ENCODE measurements at places on chromosomes 2 and 18.

DNA sequence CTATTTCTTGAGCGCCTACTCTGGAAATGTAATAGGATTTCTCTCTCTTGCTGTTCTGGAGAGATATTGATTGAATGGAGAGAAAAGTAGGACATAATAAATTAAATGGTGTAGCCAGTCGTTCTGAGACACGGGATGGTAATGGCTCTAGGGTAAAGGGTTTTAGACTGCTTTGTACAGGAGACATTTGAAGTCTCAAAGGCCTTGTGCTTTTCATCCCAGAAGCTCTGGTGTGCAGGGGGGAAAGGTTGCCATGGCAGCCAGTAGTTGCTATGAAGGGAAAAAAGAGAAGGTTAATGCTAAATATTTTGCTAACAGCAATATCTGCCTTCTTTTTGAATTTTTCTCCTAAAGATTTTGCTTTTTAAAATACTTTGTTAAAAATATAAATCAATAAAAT is 359.3 kb downstream of the RIT2 start:
- no peak for DNase-seq

- DNase-seq: no peak
These were observed 32.5 kb upstream of the PUM2 start for GRCh38 chr2:20382965-20383810.

DNA sequence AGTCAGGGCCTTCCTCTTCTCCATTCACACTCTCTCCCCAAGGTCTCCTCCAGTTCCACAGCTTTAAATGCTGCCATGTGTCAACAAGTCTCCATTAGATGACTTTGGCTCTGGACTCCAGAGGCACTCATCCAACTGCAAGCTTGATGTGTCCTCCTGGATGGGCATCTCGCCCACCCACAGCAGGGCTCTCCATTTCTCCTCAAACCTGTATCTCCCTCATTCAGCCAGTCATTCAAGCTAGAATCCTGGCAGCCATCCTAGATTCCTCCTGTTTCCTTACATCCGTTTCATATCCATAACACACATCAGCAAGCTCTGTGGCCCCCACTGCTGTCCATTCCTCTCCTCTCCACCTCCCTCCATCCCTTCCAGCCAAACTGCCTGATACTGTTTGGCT is 88.4 kb upstream of the AFF3 start:
- no peak for DNase-seq

GRCh38 chr18:44679056-44679913 is 1.4 kb upstream of the SETBP1 start:
- DNase-seq: peak; percentile 88

GRCh38 chr2:13919981-13920382 is 712.5 kb upstream of the LRATD1 start:
- no peak for DNase-seq

GRCh38 chr2:70888923-70889715 is 46.6 kb upstream of the ATP6V1B1 start:
- DNase-seq: no peak

DNA sequence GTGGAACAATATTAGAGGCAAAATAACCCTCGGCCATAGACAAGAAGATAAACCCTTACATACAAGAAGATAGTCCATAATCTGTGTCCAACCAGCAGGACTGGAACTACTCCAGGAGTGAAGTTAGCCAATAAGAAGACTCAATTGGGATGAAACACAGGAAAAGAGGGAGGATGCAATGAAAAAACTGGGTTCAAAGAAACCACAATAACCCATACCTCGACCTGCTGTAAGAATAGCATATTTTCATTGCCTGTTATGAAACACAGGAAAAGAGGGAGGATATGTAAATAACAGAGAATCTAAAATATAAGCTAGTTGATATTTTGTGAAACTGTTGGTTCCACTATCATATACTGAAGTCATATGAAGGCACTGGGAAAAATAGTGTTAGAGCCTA is 87.1 kb upstream of the CSRNP3 start:
- no peak for DNase-seq

DNA sequence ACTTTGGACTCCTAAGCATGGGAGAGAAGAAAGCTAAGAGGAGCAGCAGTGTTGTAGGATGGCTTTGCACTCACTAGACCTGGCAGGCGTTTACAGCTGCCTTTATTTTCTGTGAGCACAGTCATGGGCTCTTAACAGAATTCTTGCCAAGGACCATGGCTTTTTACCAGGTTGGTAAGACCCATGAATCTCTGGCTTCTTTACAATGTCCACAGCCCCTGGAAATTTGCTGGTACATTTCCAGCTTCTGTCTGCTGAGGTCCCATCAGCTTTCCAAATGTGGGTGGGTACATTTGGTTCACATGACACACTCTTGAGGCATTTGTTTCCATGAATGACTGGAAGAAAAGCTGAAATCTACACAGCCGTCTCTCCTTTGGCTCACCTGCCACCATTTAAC is 162.7 kb downstream of the PPP1R1C start:
- no peak for DNase-seq

DNA sequence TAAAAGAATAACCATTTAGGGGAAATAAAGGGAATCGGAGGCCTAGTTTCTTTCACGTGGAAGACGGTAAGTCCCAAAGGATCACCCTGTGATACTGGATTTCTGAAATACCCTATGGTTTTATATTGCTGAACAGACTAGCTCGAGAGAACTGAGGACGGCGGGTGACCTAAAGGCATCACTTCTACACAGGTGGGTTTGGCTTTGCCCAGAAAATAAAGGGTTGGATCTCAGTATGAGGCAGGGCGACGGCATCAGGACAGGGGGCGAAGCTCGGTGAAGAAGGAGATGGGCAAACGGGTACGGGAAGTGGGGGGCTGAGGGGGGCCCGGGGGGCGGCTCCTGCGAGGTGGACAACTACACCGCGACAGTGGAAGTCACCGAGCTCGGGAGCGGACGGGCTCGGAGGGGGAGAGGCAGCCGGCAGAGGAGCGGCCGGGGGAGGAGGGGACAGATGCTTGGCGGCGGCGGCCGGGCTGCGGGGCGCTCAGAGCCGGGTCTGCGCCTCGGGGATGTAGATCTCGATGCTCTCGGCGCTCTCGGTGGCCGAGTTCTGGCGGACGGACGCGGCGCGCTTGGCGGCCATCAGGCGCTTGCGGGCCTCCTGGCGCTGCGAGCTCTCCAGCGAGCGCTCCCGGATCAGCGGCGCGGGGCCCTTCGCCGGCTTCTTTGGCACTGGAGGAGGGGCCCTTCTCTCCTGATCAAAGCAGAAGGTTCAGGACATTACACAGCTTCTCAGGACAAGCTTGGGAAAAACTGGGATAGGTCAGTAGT is 48.9 kb downstream of the TGIF1 start:
- DNase-seq: peak; percentile 43

GRCh38 chr2:234189230-234189629 is 138.7 kb downstream of the SPP2 start:
- no peak for DNase-seq

DNA sequence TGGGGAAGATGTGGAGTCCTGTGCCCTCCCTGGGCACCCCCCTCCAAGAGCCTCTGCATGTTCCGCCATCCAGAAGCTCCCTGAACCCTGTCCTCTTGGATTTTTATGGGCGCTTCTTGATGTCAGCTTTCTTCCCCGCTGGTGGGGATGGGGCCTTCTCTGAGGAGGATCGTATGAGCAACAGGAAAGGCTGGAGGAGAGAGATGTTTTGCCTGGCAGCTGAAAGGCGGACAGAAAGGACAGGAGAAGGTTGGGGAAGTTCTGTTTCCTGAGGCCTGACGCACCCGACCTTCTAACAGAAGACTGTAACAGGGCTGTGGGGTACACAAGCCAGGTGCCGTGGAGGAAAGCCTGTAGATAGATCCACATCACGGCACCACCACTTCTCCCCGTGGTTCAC is 238.8 kb downstream of the LDLRAD4 start:
- no peak for DNase-seq

GRCh38 chr2:238302751-238303150 is 14.3 kb upstream of the PER2 start:
- DNase-seq: no peak

All from activated CD4-positive, alpha-beta T cell treated with anti-CD3 and anti-CD28 coated beads for 36 hours (primary cell).